ENCODE measurements at places on chromosomes 7 and 10.
A peak's percentile ranks its signal among the peaks of the same experiment; 100 is the strongest.

DNA sequence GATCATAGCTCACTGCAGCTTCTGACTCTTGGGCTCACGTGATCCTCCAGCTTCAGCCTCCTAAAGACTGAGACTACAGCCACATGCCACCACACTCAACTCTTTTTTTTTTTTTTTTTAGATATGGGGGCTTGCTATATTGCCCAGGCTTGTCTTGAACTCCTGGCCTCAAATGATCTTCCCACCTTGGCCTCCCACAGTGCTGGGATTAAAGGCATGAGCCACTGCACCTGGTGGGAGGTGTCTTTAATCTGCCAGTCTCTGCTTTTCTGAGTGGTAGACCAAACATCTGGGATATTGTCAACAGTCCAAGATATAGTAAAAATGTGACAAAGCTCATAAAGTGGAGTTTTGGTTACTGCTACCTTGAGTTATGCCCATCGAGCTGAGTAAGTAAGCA, 104.9 kb upstream of the FOXP2 start:
- no peak for DNase-seq

- no peak for DNase-seq
These were observed 83.4 kb upstream of the ANLN start for GRCh38 chr7:36306222-36306621.

DNA sequence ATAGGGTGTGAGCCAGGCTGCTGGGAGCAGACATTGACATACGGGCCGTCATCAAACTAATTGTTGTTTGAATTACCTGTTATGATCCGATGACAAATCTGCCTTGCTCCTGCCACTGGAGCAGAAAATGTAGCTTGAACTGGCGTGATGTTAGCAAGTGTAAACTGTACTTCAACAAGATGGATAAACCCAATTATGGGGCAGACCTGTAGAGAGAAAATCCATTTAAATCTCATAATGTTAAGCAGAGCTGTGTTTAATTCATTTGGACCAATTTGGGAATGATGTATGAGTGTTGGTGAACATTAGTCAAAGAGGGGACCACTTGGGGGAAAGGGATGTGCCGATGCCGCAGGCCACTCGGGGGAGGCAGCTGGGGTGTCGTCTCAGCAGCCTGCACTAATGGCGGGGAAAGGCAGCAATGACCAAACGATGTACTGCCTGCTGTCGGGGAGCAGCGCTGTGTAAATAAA, 27.4 kb downstream of the TCF7L2 start:
- no peak for DNase-seq

DNA sequence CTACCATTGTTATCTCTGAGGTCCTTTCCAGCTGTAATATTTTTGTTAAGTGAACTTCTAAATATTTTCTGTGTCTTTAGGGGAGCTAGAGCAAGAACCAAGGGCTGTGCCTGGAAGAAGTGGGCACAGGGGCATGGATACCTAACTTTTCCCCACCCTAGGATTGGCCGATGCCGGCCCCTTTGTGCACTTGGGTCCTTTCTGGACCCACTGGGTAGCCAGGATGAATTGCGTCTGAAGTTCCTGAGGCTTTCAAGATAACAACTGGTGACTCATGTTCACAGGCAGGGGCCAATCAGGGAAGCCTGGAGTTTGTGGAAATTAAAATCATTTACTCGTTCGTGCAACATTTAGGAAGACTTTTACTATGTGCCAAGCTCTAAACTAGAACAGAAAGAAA, 758 bp downstream of the DPCD start:
- peak; percentile 56 for DNase-seq

- DNase-seq: no peak
These were observed 12.0 kb downstream of the ZNF800 start for GRCh38 chr7:127380479-127380878.

DNA sequence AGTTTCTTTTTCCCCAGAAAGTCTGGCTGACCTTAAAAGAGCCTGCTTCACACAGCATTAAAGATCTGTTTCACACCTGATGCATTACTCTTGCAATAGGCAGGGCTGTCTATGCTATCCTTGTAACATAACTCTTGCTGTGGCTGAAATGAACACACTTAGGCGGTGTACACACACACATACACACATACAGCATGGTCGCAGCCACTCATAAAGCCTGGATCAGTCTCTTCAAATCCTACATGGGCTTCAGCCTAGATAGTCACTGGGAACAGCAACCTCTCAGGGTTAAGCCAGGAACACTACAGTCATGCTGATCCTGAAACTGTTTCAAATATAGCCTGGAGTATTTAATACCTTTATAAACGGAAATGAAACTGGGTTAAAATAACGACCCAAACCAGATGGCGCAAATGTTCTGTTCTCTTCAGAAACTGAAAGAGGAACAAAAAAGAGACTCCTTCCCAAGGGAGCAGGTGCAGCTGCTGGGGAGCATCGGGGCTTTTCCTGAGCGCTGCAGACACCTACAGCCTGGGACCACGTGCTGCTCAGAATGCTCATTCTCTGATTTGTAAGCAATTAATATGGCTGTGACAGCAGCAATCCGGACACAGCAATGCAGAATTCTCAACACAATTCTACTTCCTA, 61.0 kb upstream of the SFMBT2 start:
- no peak for DNase-seq

DNA sequence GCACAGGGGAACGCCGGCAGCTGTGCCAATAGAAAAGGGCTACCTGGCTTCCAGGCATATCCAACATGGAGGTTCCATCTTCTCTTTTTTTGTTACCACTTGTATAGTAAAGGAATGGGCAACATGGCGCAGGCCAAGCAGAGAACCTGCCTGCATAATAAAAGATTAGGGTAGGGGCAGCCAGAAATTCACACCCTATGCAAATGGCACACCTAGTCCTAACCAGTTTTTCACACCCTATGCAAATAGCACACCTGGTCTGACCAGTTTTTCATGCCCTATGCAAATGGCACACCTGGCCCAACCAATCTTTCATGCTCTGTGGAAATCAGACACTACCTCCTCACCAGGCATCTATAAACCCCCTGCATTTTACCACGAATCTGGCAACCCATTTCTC, 369.5 kb downstream of the IPMK start:
- no peak for DNase-seq

GRCh38 chr7:145212050-145212449, 376.2 kb upstream of the TPK1 start:
- DNase-seq: no peak

DNA sequence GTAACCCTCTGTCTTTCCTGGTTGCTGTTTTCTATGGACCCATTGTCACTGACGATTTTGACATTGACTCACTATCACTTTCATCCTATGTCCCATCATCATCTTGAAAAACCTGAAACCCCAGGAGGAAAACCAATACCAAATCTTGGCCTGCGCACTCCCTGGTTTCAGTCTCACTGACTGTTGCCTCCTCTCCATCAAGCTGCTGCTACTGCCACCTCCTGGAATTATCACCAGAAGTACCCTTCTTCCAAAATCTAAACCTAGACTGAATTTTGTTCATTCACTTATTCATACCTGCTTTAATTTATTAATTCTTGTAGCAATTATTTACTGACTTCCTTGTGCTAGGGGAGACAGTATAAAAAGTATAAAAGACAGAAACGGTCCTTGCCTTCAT, 44.5 kb upstream of the ACBD5 start:
- peak; percentile 19 for DNase-seq

DNA sequence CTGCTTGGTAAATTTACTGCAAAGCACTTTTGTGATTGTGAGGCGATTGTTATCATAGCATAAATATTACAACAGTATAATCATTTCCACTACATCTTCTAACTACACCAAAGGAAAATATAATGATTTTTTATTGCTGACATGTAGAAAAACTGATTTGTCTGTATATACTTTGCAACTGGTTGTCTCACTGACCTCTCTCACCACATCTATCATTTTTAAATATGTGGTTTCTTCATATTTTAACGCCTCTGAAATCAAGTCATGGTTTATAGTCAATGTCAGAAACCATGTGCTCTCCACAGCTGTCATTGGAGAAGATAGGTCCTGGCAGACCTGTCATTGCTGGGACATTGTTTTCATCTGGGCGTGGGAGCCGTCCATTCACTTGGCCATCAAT, 315.4 kb upstream of the KLF6 start:
- no peak for DNase-seq

DNA sequence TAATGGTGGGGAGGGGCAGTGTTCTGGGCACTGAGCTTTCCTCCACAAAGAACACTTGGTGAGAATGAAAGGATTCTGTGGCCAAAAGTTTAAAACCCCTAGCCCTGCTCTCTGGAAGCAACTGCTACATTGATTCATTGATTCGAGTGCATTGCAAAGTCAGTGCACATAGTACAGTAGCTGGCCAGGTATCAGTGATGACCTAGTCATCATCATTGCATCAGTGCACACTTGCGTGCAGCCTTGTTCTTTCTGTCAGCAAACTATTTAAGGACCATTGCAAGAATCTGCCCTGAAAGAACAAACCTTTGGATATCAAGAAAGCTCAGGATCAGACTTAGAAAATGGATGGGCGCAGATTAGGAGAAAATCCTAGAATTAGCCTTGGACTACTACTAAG, 47.4 kb downstream of the CUL1 start:
- no peak for DNase-seq

- DNase-seq: no peak
These were observed 1.0 kb downstream of the PAXIP1 start for GRCh38 chr7:155001756-155002410.

- DNase-seq: no peak
These were observed 32.7 kb downstream of the FOXL3 start for GRCh38 chr7:322708-323111.

GRCh38 chr10:71209731-71210541, 2.4 kb upstream of the UNC5B start:
- no peak for DNase-seq

- DNase-seq: no peak
These were observed 92.0 kb upstream of the FAM13C start for GRCh38 chr10:59454171-59454919.

DNA sequence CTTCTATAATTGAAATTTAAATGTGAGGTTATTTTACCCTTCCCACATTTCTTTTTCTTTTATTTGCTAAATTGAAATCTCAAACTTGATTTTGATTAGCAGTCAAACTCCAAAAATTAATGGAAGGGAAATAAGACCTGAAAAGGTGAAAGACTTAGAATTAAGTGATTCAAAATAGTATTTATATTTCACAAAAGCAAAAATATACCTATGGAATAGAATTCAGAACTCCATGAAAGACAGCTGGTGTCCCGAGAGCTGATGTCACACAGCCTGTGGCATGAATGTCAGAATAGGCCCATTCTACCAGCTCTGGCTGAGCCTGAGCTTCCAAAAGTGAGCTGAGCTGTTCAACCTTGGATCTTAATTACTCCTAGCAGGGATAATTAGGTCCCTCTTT, at the start of gene FAM24A:
Gene FAM24A, plus strand, starts transcription at position 301 of the 400 bp plus-strand sequence. CDS start 1,025 bp downstream, outside the sequence.
- DNase-seq: no peak

DNA sequence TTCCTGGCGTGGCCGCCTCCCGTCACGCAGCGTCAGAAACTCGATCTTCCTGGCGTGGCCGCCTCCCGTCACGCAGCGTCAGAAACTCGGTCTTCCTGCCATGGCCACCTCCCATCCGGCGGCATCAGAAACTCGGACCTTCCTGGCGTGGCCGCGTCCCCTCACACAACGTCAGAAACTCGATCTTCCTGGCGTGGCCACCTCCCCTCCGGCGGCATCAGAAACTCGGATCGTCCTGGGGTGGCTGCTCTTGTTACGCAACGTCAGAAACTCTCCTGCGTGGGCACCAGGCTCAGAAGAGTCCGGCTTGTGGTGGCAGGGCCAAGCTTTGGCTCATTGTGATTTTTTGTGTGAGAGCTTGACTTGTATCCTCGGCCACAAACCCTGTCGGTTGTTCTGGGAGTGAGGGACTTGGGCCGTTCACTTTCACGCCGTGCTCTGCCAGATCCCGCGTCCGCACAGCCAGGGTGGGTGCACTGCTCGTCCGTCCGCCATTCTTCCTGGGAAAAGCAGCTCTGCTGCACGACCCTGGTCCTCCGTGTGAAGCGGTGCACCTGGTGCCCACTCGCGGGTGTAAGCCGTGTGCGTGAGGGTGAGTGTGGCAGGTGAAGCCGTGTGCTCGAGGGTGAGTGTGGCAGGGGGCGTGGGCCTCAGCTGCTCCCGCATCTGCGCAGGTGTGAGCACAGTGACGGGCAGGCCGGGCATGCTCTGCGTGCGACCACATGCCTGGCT, 49.4 kb upstream of the SUN1 start:
- no peak for DNase-seq

DNA sequence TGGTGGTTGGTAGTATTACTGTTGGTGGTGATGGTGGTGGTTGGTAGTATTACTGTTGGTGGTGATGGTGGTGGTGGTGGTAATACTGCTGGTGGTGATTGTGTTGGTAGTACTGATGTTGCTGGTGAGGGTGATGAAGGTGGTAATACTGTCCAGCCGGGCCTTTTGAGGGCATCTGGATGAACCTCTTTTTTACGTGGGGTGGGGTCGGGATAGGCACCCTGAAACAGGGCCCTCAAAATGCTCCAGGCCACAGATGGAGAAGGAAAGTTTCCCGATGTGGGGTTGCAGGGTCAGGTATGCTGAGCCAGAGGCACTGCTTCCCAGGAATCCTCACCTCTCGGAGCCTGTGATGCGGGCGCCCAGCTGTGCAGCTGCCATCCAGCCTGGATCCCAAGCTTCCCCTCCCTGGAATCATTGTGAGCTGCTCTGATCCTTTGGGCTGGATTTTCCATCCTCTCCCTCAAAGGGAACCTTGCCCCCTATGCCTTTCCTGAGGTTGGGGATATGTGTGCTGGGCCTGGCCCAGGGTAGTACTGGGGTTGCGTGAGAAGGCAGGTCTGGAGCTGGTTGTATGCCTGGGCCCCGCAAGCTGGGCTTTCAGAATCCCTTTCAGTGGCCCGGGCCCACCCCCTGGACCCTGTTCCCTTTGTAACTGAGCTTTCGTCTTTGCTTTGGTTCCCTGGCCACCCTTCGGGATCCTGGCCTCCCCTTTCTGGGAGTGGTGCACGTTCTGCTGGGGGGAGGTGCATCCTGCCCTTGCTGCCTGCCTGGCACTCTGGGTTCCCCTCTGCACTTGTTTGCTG, 43.3 kb downstream of the DOCK1 start:
- no peak for DNase-seq

DNA sequence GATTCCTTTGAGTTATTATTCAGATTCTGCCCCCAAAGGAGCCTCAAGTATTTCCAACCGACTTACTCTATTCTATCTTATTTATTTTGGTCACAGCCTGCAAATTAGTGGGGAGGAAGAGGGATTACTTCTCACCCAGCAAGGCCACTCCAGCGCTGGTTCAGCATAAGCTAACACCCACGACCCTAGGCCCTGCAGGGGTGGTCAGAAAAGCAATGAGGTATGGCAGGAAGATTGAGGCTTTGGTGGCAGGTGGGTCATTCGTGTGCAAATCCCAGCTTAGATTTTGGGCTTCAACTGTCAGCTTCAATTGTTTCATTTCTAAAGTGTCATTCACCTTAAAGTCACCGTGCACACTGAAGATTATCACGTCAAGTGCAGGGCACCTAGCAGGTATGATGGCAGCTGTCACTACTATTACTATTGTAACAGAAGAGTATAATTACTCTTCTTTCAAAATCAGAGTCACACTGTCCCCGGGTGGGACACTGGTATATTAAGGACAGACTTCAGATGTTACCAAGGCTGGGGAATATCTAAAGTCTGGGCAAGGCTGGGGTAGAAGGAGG, 48.8 kb upstream of the OPTN start:
- DNase-seq: no peak

- DNase-seq: no peak
These were observed 337.5 kb upstream of the KAT6B start for GRCh38 chr10:74488907-74489306.

All from renal cortical epithelial cell (primary cell).